GM12892 (cell line): ENCODE measurements at places on chromosomes 16 and 17.

DNA sequence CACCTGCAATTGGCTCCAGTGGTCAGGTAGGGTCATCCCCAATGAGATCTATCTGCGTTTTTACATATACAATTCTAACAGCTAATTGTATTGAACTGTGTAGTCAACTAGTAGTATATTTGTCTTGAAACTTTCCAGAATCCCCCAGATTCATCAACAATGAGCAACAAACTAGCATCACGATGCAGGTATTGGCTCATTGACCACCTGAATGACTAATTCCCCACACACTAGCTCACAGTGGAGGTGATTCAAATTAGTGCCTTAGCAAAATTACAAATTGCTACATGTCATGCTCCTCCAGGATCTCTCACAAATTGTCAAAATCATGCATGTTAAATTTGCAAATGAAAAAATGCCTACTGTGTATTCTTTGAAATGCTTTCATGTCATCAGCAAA, 62.8 kb upstream of the MPHOSPH6 start:
- DNase-seq, result no peak

DNA sequence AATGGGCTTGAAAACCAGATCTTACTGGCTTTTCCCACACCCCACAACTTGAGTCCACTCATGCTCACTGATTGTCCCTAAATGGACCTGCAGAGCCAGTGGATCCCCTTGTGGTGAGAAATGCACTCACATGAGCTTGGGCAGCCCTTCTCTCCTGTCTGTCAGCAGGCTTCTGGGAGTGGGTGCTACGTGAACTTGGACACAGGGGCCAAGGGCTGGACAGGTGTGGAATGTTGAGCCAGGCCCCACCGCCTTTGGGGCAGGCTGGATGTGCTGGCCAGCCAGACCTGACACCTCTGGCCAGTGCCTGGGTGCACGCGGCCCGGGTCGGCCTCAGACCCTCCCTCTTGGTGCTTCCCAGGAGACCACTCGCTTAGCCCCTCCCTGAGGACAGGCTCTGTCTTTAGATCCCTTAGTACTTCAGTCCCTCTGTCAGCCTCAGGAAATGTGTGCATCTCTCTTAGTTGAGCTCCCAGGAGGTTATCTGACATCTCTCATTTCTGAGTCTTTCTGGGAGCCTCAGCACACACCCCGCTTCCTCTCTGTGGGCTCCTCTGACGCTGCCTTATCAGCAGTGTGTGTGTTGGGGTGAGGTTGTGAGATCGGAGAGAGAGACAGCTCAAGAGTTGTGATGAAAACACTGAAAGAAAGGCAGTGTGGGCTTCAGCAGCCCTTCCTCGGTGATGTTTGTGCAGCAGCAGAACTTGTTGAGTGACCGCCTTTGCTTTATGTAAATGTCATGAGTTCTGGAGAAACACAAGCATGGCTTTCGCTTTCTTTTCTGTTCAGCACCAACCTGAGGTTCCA, 117.0 kb downstream of the RAB11FIP4 start:
- no peak for DNase-seq

GRCh38 chr16:53740933-53741531, 37.1 kb downstream of the FTO start:
- DNase-seq, result no peak

- no peak for DNase-seq
Measured at GRCh38 chr17:39205112-39205526, 5.0 kb downstream of the RPL19 start.

DNA sequence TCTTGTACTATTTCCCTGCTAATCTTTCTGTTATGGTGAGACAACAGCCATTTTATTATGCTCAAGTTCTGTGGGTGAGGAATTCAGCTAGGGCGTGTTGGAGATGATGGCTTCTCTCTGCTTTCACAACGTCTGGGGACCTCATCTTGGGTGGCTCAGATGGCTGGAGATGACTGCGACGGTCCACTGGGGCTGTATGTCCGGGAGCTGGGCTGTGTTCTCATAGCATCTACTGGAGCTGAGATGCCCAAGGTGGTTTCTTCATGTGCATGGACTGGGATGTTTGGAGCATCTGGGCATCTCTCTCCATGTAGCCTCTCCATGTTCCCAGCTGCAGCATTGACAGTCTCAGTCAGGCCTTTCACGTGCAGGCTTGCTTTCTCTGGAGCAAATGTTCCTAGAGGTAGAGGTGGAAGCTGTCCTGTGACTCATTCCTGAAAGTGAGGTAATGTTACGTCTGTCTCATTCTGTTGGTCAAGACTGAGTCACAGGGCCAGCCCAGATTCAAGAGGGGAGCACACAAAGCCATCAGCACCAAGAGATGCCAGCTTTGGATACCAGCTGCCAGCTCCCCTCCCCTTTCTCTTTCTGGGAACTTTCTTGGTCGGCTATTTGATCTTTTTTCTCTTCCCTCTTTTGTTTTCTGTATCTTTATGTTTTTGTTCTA, 96.2 kb downstream of the RAP1GAP2 start:
- no peak for DNase-seq

DNA sequence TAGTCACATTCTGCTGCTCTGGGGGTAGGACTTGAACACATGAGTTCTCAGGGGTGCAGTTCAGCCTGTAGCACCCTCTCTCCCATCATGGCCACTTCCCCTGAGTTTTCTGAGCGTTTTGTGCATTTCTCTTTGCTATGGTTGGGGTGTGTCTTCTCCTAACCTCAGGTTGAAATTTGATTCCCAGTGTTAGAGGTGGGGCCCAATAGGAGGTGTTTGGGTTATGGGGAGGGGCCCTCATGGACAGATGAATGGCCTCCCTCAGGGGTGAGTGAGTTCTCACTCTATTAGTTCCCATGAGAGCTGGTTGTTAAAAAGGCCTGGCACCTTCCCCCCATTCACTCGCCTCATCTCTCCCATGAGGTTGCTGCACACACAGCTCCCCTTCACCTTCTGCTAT, 101.1 kb downstream of the FOXL1 start:
- DNase-seq, result no peak

- DNase-seq, result no peak
Measured at GRCh38 chr16:47578573-47578972, 117.4 kb downstream of the PHKB start.
